ENCODE measurements at places on chromosomes 11 and 22.

- DNase-seq, result no peak
Measured at GRCh38 chr11:132045107-132045506, 674.7 kb downstream of the NTM start.

DNA sequence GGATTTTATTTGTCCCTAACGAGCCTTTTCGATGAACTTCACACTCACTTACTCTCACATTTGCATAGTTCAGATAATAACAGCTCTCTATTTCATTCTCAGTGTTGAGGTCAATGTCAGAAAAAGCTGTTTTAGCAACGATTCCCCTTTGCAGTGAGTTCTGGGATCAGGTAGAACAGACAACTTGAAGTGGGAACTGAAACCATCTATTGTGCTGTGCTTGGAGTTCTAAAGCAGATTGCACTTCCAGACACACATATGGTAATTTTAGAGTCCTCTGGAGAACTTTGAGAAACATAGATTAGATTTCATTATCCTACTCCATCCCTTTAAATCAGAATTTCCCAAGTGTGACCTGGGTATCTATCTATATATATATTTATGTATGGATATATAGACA lies 124.6 kb upstream of the BLID start:
- DNase-seq, result no peak

DNA sequence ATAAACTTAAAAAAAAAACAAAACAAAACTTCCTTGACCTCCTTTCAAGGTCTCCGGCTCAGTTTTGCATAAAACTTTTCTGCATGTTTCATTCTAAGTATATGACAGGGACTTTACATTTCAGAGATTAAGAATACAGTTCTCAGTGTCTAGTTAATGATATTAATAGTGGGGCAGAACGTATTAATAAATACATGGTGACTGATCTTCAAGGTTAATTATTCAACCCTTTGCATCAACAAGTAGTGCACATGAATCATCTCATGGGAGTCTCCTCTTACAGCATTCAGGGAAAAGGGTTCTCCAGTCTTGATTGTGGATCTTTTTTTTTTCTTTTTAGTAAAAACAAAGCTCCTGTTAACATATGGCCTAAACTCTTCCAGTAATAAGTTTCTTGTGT lies 146.8 kb downstream of the KIRREL3 start:
- no peak for DNase-seq

DNA sequence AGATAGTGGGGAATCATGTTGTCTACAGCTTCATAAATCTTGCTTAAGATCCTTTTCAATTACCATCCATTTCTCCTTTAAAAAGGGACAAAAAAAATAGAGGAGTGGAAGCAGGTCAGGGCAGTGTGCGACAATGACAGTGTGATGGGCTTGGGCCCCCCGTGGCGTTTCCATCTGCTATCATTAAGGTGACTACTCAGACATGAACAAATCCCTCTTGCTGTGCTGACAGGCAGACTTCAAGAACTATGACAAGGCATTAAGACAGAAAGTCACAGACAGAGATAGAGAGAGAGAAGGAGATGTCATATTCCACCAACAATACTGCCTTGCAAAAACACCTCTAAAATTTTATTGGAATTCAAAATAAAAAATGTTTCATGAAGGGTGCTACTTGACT lies 263.2 kb downstream of the DCDC1 start:
- no peak for DNase-seq

DNA sequence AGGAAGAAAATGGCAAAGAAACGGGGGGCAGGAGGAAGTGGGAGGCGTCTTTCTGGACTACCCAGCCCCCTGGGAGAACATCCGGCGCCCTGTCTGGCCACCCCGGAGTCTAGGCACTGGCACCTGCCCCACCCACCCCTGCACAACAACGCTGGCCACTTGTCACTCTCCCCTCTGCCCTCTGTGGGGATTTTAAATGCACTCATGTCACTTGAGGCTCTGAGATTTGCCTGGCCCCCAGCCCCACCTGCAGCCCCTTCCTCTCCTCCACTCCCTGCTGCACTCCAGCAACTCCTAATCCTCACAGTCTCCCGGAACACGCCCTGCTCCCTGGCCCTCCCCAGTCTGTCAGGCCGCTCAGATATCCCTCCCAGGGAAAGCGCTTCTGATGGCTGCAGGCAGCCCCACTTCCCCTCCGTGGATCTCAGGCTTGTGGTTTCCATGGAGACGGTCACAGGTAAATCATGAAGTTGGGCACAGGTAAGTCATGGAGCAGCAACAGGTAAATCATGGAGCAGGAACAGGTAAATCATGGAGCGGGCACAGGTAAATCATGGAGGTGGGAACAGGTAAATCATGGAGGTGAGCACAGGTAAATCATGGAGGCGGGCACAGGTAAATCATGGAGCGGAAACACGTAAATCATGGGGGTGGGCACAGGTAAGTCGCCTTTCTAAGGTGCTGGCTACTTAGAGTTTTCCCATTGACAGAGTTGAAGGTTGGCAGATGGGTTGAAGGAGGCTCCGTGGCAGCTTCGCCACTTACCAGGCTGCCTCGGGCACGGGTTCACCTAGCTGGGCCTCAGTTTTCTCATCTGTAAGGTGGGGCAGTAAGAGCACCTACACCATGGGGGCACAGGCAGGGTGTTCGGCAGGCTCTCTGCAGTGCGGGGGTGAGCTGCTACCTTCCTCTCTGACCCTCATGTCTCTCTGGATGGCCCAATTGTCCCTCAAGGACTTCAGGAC lies 79.0 kb upstream of the SHISAL1 start:
- no peak for DNase-seq

DNA sequence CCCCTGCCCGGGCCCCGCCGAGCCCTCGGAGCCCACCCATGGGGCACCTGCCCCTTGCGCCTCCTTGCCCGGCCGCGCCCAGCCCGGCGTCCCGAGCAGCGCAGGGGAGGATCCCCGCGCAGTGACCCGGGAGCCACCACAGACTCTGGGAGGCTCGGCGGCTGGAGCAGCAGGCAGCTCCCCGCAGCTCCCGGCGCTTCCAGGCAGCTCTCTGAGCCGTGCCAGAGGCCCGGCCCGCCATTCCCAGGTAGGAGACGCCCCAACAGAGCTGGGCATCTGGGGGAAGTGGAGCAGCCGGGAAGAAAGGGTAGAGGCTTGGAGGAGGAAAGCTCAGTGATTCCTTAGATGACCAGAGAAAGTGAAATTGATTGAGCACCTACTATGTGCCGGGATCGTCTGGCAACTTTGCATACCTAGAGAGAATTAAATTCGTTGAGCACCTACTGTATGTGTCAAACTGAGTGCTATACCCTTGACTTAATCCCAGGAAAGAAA lies 670 bp downstream of the RASD2 start:
- DNase-seq, result no peak

GRCh38 chr22:28608546-28608945 lies 71.1 kb downstream of the TTC28 start:
- DNase-seq, result no peak

DNA sequence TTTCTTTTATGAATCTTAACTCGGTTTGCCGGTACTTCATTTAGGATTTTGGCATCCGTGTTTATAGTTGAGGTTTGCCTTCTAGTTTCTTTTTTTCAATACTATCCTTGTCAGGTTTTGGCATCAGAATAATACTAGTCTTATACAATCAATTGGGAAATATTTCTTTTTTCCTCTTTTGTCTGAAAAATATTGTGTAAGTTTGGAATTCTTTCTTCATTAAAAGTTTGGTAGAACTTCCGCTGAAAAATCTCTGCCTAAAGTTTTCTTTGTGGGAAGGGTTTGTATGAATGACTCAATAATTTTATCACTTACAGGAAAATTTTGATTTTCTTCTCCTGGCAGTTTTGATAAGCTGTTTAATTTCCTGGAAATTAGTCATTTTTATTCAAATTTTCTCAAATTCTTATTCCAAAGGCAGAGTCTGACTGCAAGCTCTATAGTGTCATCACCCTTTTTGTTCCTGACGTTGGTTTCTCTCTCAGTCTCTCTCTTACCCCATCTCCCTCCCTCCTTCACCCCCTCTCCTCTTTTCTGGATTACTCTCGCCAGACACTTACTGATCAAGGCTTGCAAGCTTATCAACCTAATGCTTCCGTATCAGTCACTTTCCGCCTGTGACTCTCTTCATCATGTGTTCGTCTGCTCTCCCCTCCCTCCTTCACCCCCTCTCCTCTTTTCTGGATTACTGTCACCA lies 555.7 kb downstream of the TBC1D22A start:
- DNase-seq, result no peak

- DNase-seq, result no peak
Measured at GRCh38 chr11:111026241-111026640, 219.3 kb upstream of the POU2AF2 start.

- DNase-seq, result peak; percentile 68
Measured at GRCh38 chr22:50030297-50031188, 18.0 kb upstream of the IL17REL start.

DNA sequence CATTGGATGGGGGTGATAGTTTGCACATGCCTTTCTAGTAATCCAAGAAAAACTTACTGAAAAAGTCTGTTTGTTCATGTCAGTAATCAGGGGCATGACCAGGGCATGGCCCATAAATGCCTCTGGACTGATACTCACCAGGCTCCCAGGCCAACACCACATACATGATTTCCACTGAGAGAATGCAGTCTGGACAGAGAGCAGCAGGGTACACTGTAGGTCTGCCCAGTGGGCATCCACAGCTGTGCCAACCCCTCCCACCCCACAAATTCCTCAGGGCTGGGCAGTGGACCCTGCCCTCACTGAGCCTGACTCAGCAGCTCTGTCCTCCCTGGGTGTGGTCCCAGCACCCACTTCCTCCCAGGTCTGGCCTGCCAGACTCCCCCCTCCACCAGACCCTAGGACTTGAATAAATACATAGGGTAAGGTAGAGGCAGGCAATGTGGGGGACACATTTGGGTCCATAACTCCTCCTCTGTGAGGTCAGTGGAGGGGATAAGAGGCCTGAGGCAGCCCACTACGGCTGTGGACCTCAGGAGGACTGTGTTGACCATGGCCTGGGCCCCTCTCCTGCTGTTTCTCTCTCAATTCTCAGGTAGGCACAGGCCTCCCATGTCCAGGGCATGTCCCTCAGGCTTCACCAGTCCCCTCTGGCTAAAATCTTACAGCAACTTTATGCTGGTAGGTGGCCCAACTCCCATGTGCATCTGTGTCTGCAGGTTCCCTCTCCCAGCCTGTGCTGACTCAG lies 92.2 kb upstream of the TOP3B start:
- no peak for DNase-seq

DNA sequence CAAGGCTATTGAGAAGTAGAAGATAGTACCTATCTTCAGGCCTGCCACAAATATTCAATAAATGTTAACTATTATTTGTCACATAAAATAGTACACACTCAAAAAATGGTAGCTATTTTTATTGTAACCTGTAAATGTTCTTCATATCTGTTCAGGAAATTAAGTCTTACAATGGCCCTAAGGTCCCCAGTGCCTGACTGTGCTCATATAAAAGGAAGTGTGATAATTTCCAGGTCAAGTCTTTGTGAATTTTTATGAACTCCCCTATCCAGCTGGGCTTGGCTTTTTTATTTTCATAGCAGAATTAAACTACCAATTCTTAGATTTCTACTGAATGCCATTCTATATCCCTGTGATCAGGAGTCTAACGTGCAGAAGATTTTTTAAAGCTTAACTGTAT lies 284.2 kb upstream of the PITPNB start:
- DNase-seq, result no peak

DNA sequence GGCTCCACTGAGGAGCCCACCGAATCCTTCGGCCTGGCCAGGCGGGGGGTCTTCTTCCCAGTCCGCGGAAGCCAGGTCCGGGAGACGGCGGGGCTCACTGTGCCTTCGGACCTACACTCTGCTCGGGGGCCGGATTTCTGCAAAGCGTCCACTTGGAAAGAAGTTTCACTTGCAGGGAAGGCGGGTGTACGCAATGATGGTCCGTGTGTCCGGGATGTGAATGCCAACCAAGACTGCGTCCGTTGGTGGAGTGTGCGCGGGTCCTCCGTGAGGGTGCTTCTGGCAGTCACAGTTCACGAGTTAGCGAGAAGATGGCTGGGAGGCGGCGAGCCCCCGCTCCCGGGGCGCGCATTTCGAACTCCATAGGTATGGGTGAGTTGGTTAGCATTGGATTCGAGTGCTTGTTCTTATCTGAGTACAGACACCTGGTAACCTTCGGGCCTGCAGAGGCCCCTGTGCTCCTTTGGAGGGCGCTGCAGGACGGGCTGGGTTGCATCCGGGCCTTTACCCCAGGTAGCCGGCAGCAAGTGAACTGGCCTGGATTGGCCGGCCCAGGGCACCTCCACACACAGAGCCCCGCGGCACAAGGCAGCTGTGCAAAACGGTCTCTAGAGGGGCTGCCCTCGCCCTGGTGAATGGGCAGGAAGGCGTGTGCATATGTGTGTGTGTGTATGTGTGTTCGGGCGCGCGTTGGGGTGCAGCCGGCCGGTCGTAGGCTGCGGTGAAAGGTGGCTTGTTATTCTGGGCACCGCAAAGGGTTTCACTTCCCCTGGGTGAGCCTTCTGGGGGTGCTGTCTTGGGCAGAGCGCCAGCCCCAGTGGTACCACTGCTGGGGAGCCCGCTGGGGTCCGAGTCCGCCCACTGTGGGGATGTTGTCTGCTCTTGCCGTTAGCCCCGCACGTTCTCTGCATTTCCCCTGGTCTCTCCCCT lies 13.3 kb upstream of the CYP2R1 start:
- DNase-seq, result peak; percentile 42

- no peak for DNase-seq
Measured at GRCh38 chr11:15048616-15049015, 24.8 kb upstream of the CALCB start.

GRCh38 chr22:23537416-23537815 lies 42.7 kb downstream of the IGLL1 start:
- no peak for DNase-seq

DNA sequence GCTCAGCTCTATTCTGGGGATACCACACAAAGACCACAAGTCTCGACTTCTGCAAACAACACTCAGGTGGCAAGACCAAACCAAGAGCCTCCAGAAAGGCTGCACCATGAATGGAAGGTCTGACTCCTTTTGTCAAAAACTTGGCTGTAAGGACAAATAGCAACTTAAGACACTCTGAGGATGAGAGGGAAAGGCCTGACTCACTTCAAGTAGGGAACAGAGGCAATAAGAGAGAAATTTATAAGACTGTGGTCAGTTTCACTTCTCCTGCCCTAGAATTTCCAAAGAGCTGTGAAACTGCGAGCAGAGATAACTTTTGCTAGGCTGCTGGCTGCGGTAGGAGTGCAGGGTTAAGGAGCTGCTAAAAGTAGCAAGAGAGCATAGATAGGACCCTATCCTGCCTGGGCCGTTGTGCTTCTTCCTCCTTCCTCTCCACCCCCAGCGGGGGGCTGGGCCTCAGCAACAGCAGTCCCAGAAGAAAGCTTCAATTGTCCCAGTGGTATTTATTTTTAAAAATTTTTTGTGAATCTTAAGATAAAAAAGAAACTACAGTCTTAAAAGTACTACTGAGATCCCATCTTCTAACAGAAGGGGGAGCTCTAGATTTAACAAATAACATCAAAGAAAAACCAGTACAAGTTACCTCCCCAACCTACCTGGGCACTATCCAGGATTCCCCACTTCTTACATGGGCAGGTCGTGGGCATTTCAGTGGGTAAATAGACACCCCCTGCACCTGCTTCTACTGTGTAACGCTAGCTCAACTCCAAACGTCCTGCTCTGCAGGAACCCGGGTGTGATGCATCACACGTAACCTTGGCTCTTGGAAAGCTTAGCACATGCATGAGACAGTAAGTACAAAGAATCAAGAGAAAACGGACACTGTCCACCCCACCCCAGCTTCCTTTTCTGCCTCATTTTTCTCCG lies 66.4 kb downstream of the SGSM3 start:
- no peak for DNase-seq
